ENCODE measurements at places on chromosomes 13 and 19.
A peak's percentile ranks its signal among the peaks of the same experiment; 100 is the strongest.

DNA sequence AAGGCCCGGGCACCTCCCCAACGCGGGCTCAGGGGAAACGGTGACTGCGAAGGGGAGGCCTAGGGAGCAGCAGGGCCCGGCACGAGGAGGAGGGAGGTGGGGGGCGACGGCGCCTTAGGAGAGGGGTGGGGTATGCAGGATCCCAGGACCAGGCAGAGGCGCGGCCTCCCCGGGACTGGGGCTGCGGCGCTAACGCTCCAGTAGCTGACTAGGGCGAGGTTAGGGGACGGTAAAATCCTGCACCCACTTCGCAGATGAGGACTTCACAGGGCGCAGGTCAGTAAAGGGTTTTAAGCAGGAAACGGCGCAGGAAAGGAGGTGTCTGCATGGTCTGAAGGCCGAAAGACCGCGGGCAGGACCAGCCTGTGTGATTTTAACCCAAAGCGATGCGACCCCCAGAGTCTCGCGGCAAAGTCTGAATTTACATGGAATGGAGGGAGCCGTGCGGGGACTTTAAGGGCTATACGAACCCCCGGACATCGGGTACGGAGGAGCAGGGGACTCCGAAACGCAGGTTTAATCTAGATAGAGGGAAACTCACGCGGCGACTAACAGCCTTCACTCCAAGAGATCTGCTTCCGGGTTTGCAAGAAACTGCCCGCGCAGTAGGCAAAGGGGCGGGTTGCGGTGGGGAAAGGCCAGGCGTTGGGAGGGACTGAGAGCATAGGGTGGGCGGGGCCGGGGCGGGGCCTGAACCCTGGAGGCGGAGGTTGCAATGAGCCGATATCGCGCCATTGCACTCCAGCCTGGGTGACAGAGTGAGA lies at the start of gene ZNF665:
Gene ZNF665 (minus strand): TSS at position 588 of the 764 bp plus-strand sequence. CDS start 10,460 bp downstream, outside the sequence.
- DNase-seq, result peak; percentile 61

DNA sequence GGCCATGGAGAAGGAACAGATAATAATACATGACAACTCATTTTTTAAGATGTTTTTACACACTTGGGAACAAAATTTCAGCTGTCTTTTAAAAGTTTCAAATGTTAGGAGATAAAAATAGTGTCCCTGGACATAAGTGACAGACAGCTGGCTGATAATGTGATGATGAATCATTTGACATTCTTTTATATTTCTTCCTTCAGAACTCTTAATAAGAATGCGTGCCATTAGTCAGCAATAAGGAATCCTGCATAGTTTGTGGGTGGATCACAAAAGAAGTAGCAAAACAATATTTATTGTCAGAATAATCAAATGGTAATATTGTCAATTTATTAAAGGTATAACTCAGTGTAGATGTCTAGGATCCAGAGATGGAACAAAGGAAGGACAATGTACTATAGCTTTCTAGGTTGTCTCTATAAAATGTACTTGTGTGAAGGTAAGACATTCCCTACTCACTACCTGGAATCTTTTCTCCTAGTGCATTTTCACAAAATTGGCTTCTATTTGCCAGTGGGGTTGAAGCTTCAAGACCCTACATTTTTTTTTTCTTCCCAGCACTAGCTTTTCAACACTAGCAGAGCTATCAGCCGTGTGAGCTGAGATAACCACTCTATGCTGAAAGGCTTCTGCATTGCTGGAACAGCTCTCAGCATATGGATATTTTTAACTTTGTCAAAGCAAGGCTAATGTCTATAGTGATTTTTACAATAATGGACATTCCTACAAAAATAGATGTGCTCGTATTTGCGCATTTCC lies 175.6 kb upstream of the SLITRK6 start:
- DNase-seq, result no peak

- no peak for DNase-seq
Measured at GRCh38 chr19:4064149-4064495, 2.6 kb downstream of the ZBTB7A start.

DNA sequence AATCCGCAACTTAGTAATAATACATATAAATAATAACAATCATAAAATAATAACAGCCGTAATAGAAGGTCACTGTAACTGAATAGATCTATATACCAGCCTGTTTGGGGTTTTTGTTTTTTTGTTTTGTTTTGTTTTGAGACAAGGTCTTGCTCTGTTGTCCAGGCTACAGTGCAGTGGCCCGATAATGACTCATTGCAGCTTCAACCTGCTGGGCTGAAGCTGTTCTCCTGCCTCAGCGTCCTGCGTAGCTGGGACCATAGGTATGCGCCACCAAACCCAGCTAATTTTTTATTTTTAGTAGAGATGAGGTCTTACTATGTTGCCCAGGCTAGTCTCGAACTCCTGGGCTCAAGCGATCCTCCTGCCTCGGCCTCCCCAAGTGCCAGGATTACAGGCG lies 950 bp downstream of the IGSF23 start:
- no peak for DNase-seq

DNA sequence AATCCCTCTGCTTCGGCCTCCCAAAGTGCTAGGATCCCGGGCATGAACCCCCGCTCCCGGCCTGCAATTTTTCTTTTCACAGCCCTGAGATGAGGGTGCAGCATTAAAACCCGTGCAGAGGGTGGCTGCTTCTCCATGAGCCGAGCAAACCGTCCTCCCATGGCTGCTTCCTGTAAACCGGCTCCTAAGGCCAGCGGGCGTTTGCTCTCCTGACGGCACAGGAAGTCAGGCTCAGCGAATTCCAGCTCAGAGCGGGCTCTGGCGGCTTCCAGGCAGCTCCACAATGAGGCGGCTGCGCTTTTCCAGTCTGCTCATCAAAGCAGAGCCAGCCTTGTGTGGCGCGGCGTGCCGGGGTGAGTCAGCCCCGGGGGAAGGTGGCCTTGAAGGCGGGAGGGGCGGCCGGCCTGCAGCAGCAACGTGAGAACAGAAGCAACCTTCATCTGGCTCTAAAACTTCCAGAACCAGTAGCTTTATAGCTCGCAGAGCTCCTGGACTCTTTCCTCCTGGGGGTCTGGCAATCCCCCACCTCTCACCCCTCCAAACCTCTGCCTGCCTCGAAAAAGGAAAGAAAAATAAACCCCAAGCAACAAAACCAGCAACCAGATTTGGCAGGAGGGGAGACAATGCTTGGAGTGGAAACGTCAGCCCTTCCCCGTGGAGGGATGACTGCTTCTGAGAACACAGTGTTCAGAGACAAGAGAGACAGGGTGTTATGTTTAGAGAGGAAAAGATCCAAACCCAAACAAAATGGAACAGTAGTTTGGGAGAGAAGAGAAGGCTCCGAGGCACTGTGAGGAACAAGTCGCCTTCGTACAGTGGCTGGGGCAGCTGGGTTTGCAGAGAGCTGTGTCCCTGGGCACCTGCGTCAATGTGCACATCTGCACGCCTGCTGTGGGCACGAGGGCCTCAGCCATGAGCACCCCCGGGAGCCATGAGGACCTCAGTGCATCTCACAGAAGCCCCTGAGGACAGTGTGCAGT lies 67.8 kb downstream of the GADD45B start:
- DNase-seq, result peak; percentile 63

DNA sequence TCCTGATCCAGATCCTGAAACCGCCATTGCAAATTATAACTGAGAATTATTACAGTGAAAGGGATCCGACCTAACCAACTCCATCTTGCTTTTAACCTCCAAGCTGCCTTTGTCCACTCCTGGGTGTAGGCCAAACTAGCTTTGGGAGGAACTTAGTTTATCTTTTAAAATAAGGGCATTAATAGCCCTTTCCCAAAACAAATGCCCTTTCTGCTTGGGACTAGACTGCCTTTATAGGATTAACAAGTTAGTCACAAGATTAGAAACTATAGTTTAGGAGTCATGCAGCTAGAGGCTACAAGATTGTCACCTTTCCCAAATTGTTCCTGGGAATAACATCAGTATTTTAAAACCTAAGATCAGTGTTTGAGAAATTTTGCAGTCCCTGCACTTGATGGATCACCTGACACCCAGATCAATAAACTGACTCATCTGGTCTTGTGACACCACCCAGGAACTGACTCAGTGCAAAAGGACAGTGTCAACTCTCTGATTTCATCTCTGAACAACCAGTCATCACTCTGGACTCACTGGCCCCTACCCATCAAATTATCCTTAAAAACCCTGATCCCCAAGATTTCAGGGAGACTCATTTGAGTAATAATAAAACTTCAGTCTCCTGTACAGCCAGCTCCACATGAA lies 4.1 kb upstream of the ZNF841 start:
- no peak for DNase-seq

DNA sequence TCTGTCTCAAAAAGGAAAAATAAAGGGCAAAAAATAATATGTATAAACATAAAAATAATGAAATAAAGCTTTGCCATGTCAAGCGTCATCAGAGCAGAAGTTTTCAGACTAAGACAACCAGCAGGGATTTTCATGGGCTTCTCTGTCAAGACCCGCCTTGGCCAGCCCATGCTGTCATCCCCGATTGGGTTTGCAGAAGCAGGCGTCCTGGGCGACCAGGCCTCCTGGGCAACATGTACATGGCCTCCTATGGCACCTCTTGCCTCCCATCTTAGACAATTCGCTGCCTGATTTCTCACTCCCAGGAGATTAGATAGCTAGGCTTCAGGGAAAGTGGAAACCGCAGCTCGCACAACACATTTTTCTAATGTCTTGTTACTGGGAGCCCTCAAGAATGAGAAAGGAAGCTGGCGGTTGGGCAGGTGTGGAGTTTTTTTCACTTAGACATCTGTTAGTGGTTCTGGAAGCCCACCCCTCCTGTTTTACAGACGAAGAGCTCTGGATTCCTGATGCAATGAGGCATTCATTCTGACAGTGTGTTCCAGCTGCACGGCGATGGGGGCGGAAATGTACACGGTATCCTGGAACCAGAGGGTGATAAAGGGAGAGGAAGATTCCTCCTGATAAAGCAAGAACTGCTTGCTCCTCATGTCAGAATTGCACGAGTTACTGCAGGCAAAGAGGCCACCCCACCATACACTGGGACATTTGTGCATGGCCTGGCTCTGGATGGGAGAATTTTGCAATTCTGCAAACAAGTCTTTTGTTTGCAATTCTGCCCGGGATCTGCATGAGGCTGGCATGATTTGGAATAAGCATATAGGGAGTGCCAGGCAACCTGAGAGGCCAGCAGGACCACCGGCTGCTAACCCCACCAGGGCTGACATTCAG lies 47.4 kb upstream of the KATNAL1 start:
- no peak for DNase-seq

GRCh38 chr19:53981376-53981951 lies 10.0 kb upstream of the CACNG6 start:
- DNase-seq, result no peak

- DNase-seq, result no peak
Measured at GRCh38 chr19:38079926-38080380, 144.1 kb downstream of the DPF1 start.

GRCh38 chr13:41851351-41851750 lies 109.6 kb downstream of the VWA8 start:
- DNase-seq, result no peak

- DNase-seq, result no peak
Measured at GRCh38 chr19:920051-920864, 3.1 kb downstream of the KISS1R start.

DNA sequence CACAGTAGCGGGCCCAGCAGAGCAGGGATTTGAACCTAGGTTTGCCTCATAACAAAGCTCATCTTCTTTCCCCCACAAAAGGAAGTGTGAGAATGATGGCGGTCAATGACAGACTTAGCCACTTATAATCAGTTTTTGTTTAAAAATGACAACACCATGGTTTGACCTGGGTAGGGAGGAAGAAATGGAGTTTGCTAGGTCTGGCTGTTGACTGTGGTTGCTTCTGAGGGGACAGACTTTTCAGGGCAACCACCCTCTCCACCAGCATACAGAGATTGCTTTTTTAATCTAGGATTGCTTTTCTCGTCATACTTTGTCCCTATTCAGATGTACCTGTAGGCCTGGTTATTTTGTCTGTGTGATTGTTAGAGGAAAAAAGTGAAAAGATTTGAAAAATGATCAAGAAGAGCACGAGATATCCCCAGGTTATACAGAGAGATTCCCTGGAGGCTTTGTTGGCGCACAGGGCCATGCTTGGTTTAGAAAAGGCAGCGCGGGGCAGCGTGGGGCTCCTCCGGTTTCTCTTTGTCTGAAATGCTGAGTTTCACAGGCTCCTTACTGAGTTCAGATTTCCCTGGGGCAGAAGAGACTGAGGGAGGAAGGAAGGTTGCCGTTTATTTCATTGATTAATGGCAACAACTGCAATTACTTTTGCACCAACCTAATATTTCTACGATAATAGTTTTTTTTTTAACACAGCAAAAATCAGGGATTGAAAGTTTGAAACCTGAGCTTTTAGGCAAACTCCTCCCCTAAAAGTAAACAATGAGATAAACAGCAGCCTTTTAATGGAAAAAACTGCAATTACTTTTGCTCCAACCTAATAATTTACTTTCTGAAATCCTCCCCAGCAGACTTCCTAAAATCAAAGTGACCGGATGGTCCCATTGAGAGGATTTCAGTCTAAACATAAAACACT lies 97.0 kb upstream of the RNF113B start:
- no peak for DNase-seq

GRCh38 chr19:7527516-7528191 lies 5.2 kb downstream of the MCOLN1 start:
- no peak for DNase-seq

- no peak for DNase-seq
Measured at GRCh38 chr19:35438527-35438926, 9.5 kb upstream of the FFAR2 start.

DNA sequence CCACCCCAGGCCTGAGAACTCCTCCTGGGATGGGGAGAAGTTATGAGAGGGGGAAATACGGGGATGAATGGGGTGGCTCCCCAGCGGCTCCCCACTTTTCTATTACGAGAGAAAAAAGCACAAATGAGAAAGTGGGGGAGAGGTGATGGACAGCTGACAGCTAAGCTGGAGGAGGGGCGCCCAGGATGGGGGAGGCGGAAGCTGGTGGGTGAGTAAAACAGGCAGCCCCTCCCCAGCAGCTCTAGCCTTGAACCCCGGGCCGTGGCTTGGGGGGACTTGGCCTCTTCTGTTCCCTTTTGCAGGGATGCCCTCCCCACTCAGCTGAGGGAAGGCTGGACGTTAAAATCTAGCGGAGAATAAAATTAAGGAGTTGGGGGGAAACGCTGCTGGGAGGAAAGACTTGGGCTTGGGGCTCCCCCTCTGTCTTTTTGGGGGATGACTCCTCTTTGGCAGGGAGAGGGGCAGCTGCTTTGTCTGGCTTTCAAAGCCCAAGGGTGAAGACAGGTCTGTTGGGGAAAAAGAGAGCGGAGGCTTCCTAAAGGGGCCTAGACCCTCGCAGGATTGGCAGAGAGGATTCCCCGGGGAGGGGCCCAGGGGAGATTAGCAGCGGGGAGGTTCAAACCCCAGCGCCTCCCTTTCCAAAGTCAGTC lies 1.4 kb upstream of the SAMD1 start:
- DNase-seq, result no peak

DNA sequence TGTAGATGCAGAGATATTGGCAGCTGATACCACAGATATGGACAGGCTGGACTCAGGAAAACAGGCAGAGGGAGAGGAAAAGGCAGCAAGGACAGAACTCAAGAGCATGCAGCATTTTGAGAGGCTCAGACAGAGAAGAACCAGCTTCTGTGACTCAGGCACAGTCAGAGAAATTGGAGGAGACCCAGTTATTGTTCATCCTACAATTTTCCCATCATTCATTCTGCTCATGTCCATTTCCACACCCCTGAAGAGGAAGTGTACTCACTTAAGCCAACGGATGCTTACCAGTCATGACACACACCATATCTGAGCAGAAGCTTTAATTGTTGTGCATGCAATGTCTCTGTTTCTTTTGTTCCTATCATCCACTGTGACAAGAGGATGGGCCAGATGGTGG lies 359.8 kb upstream of the HTR2A start:
- DNase-seq, result no peak

- no peak for DNase-seq
Measured at GRCh38 chr19:4305659-4306058, 1.3 kb downstream of the FSD1 start.
